ENCODE measurements at places on chromosomes 5 and 9. TPM values are rescaled to one million over a fixed set of nuclear protein-coding genes. Genes with fewer than 3 reads are reported as not detected.

COL23A1 gene
- not detected for total RNA-seq

C9orf50 gene
- not detected for total RNA-seq

NSG2 gene
- not detected for total RNA-seq

GDF9 gene
- total RNA-seq = not detected

DNA sequence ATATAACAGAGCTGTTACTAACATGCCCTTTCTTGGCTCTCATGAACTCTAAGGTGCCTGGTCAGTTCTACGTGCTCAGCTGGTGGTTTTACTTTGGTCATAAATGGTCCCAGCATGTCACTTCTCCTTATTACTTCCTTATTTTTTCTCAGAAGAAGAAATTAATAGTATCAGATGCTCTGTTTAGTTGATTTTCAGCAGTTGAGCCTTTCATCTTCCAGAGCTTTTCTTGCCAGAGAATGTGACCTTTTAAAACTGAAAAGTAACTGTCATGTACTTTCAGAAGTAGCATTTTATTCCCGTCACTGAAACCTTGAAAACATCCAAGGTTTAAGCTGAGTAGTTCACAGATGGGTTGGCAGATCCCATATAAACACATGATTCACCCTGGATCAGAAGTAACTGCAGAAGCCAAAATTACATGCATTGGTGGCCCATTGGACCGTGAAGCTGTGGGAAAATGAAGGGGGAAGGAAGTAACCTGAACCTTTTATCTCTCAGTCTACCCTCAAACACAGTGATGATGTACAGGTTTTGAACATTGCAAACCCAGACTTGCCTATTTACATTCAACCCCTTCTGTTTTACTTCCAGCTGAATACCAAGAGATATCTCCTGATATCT is 50.5 kb downstream of the HACD4 start:
- no peak for DNase-seq

DNA sequence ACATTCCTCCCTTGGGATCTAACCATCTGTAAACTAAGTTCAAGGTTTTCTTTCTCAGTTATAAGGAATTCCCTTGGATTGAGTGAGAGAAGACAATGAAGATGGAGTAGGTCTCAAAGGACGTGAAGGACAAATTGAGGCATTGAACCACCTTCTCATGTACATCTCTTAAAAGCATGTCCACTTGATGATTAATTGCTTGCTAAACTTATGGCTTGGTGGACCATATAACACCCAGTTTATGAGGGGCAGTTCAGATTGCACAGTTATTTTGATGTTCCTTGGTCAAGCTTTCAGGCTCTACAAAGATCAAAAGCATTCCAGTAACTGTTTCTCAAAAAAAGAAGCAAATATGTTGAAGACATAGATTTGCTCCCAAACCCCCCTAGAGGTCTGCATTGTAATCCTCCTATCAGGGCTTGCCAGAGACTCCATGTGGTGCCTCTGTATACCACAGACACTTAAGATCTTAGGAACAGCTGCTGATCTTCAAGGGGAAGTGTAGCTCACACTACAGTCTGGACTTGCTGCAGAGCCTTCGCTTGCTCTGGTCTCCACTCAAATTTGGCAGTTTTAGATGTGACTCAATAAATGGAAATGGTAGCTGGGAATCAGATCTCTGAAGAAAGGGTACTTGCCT is 56.9 kb upstream of the ALDH1A1 start:
- DNase-seq = no peak

- DNase-seq = no peak
Measured at GRCh38 chr5:31553863-31554262, 21.8 kb downstream of the C5orf22 start.

DNA sequence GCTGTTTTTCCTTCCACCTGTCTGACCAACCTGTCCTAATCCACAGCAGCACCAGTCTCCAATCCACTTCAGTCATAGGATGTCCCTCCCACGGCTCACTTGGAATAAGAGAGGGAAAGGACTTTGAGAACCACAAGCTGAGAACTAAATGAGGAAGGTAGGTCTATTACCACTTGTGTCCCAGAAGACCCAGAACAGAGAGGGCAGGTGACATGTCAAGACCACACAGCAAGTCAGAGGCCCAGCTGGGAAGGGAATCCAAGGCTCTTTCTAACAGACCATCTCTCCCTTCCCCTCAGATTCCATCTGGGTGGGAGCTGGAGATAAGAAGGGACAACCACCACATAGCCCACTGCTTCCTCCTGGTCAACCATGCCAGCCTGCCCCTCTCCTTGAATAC is 14.6 kb downstream of the ANXA6 start:
- no peak for DNase-seq

- no peak for DNase-seq
Measured at GRCh38 chr9:116279230-116279629, 125.6 kb downstream of the PAPPA start.

Data from pulmonary artery endothelial cell (primary cell).